ENCODE measurements at places on chromosomes 7 and 10.

GRCh38 chr10:12121673-12122072, 7.8 kb upstream of the SEC61A2 start:
- no peak for DNase-seq

GRCh38 chr10:77846718-77847311, 79.7 kb downstream of the DLG5 start:
- DNase-seq: peak; percentile 56

- no peak for DNase-seq
These were observed 1.5 kb downstream of the CRPPA start for GRCh38 chr7:16419859-16420258.

- DNase-seq: no peak
These were observed 64.0 kb downstream of the CTBP2 start for GRCh38 chr10:125096371-125096770.

- no peak for DNase-seq
These were observed 173.6 kb downstream of the PTPRN2 start for GRCh38 chr7:158414002-158414401.

GRCh38 chr10:3095373-3096139, 28.2 kb downstream of the PFKP start:
- peak; percentile 10 for DNase-seq
